ENCODE measurements at places on chromosomes 2 and 18.

DNA sequence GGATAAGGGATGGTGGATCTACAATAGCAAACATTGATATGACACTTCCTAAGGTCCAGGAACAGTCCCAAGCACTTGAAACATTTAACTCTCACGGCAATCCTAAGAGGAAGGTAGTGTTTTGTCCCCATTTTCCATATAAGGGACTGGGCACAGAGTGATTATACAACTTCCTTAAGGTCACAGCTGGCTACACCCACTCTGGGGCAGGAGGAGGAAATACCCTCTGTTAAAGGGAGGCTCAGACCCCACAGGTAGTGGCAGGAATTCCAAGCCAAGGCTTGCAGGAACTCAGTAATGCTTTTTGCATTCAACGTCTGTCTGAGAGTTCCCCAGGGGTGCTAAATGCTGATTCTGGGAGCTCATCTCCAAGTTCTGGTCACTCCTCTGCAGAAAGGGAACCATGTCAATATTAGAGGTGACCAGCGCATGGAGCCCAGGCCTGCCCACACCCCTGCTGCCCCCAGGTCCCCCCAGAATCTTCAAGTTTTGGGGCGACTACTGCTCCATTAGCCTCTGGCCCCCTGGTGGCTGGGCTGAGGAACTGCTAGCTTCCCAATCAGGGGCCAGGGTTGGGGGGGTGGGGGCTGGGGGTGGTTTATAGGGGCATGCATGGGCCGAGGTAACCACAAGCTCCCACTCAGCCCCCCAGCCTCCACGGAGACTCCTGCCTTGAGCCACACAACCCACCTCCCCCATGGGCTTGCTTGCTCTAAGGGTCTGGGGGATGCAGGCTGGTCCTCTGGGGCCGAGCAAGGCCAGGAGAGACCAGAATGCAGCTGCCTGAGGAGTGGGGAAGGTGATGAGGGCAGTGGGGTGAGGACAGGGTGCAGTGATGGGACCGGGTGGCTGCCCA lies 11.1 kb downstream of the OBSL1 start:
- no peak for DNase-seq

DNA sequence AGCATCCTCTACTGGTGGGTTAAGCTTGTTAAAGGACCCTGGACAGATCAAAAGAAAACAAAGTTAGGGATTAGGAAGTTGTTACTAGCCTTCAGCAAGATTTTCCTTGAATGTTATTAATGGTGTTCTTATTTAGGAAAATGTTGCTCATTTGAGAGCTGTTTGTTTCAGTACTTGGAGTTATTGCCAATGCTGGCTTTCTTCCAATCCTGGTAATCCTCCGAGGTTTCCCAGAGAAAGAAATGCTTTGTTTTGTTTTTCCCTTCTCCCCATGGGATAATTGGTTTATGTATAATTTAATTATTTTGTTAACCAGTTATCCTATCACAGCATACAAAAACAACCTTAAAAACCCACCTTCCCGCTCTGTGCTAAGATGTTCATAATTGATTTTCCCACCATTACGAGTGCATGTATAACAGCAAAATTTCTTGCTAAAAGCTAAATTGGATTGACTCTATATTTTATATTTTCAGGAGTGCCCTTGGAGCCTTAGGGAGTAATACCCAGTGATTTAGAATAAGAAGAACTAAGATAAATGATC lies 79.8 kb downstream of the MGAT5 start:
- no peak for DNase-seq

DNA sequence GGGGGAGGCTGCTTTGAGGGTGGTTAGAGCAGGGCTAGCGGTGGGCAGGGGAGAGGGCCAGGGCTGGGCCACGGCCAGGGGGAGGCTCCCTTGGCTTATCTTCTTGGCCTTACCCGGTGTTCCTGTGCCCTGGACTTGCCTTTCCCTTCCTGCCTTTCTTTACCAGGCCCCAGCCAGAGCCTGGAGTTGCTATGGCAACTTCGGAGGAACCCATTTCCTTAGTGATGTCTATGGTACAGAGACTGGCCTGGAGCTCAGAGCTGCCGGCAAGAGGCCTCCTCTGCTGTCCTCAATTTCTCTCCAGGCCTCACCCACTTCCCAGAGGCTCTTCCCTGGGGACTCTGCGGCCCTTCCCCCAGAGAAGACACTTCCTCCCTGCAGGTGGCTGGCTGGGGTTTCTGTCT lies 11.5 kb downstream of the SPEG start:
- DNase-seq, result no peak

DNA sequence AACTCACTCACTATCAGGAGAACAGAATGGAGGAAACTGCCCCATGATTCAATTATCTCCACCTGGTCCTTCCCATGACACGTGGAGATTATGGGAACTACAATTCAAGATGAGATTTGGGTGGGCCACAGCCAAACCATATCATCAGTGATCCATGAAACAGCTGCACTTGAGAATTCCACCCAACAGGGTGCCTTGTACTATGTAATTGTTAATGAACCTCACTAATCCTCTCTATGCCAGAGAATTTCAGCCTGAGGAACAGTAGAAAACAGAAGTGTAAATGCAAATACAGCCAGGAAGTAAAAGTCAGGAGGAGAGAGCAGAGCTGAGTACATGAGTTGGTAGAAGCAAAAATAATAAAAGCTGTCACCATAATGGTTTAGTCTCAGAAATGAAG lies 261.4 kb downstream of the EPHA4 start:
- no peak for DNase-seq

- DNase-seq, result no peak
Measured at GRCh38 chr2:105857076-105857740, 112.5 kb downstream of the NCK2 start.

DNA sequence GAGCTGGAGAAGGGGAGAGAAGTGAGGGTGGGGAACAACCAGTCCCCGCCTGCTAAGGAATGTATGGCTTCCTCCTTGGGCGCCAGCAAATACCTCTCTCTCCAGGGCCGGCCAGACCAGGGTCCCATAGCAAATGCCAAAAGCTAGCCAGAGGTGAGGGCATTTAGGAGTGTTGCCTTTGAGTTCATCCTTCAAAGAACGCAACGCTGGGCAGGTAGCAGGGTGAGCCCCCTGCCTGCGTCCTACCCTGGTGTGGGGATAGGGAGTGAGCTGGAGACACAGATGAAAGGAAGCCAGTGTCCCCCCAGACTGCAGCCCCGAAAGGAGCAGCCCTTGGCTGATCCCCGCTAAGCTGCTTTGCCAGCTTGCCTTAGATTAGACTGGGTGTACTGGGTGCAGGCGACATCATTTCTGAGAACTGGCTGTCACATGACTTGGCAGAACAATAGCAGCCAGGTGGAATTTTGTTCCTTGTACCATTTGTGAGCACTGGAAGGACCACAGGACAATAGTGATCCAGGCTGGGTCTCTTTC lies 40.4 kb downstream of the KLHL29 start:
- DNase-seq, result no peak

DNA sequence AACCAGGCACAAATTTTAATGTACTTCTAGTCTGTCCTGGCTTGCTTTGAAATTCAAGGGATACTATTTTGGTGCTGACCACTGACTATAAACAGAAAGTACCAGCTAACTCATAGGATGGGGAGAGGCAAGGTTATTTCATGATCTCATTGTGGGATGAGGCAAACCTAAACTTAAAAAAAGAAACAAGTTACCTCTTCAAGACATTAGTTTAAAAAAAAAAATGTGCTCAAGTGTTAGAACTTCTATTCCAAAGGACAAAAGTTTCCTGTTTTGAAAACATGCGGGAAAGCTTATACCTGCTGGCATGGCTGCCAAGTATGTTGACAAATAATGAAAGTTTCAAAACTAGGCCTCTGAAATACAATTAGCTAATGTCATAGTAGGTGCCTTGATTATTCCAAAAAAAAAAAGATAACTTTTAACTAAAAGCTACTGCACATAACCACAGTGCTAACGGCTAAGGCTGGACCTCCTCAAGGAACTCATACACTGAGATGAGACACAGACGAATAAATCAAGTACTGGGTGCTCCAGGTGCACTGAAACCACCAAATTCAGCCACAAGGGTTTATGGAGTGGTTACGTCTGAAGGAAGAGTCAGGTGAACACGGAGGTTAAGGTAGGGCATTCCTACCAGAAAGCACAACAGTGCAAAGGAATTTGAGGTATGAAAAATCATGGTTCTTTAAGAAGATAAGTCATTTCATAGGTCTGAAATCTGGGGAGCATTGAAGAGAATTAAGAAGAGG lies 38.1 kb downstream of the TMEM131 start:
- DNase-seq, result no peak

DNA sequence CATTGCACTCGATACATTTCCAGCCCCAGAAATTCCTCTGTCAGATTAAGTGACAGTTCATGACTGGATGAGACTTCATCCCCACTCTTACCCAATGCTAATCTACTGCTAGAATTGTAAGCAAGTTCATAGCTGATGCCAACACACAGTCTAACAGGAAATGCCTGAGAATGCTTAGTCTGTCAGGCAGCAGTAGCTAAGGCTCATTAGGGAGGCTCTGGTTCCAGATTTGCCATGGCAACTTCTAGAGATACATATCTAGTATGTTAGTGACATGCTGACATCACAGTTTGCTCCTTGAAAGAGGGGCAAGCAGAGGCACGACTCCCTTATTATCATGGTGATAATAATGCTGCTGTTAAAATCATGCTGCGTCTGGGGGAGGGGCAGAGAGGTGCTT lies 198.4 kb downstream of the RBM43 start:
- DNase-seq, result no peak

GRCh38 chr18:13183359-13183758 lies 35.2 kb upstream of the LDLRAD4 start:
- no peak for DNase-seq

DNA sequence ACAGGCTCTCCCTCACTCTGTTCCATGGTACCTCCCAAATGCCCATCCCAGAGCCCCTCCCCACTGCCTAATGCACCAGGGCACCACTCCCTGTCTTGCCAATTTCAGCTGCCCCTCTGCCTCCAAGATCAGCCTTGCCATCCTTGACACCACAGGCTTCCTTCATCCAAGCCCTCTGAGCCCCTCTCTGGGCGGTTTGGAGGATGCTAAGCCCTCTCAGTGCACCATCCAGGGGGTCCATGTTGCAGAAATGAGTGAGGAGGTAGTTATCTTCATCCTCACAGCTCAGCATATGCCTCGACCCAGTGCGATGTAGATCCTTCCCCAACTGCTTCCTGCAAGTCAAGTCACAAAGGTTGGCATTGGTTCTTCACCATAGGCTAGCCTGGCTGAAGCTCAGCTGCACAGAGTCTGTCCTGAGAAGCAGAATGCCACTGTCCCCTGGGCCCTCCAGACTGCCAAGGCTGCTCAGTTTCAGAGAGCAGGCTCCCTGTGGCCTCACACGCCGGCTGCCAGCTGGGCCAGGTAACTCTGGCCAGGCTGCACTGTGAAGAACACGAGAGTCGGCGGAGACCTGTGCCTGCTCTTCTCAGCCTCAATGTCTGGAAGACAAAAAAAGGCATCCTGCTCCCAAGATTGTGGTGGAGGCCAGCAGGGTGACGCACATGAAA lies 9.9 kb upstream of the MAP3K2 start:
- no peak for DNase-seq

GRCh38 chr2:109173311-109174171 lies 44.5 kb downstream of the SH3RF3 start:
- DNase-seq, result no peak

GRCh38 chr2:84292545-84292944 lies 166.5 kb downstream of the SUCLG1 start:
- no peak for DNase-seq

DNA sequence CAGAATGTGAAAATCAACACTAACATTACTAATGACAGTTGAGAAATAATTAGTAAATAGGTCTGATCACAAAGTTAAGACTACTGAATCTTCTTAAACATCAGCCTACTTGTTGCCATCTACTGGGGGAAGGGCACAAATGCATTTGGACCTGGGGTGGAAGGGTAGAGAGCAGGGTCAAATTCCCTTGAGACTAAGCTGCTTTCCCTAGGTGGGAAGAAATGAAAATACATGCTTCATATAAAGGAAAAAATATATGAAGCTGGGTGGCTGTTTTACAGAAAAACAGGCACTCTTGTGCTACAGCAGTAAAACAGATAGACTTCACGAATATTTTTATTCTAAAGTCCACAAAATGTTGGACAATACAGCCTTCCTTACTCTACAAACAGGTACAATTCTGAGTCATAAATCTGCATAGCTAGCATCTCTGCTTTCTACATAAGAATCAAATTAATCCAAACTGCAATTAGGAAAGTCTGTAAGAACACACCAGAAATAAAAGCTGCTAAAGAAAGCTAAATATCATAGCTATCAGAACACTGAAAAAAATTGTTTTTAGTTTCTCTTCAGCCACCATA lies 10.9 kb downstream of the TRIP12 start:
- DNase-seq, result no peak

DNA sequence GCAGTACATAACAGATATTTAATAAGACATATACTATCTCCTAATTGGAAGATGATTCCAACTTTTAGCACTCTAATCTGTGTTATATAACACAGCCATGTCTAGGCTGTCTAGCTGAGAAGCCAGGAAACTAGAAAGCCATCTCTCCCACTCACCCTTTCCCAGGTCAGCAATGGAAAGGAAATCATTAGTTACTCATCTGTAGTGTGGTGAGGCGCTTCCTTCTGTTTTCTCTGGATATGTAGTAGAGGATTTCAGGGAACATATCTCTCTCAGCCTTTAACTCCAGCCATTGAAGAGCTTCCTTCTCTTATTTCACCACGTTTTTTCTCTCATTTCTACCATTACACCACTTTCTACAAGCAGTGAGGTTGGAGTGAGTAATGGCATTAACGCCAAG lies 19.4 kb downstream of the RBBP8 start:
- no peak for DNase-seq

DNA sequence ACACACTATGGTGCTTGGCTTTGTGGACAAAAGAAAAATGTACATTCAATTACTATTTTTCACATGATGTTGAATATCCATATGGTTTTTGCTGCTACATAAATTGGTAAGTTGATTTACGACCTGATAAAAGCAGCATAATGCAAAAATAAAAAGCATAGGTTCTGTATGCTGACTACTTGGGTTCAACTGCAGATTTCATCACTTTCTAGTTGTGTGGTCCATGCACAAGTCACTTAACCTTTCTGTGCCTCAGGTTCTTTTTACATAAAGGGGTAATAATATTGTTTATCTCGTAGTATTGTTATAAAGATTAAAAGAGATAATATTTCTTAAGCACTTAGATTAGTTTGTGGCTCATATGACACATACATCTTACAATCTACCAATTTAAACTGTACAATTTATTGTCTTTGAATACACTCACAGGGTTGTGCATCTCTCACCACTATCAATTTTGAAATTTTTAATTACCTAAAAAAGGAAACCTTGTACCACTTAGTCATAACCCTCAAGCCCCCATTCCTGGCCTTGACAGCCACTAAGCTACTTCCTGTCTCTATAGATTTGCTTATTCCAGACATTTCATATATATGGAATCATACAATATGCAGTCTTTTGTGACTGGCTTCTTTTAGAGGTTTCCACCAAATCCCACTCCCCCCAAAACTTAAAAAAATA lies 1443.9 kb downstream of the SUCLG1 start:
- DNase-seq, result no peak

- no peak for DNase-seq
Measured at GRCh38 chr2:37102588-37102987, 18.3 kb downstream of the GPATCH11 start.

DNA sequence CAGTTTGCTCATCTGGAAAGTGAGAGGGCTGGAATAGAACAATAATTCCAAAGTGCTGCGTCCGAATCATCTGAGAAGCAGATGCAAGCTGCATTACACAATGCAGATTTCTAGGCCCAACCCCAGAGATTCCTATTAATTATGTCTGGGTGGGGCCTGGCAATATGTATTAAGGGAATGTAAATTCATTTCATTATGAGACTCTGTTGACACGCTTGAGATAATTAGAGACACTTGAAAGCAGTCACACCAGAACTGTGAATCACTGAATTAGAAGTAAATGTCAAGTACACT lies 54.7 kb upstream of the HK2 start:
- no peak for DNase-seq
